Transverse colon (tissue), 4 donors: ENCODE measurements at places on chromosomes 3 and 15. TPM values are rescaled to one million over a fixed set of nuclear protein-coding genes. Genes with fewer than 3 reads are reported as not detected.
A peak's percentile ranks its signal among the peaks of the same experiment; 100 is the strongest.

RASGRF1 gene
- total RNA-seq, result 0.75 TPM

DNA sequence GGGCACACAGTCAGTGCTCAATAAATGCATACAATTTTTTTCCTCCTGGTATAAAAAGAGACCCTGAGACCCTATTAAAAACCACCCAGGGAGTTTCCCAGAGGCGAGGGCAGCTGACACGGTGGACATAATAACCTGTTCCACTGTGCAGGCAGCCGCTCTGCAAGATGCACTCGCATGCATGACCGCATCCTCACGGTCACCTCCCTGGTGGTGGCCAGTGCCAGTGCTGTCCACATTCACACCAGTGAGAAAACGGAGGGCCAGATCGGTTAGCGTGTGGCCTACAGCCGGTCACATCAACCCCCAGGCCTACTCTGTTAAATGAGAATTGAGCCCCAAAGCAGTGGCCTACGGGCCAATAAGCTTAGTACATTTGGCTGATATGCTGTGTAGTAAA is 24.8 kb downstream of the SH3BP5 start:
- no peaks in the 10 kb centered on the region for H3K36me3 ChIP-seq
- H3K27me3 ChIP-seq, result no peaks in the 10 kb centered on the region
- H3K4me3 ChIP-seq, result no peak overlapping the region
- no peak overlapping the region for H3K27ac ChIP-seq
- H3K4me1 ChIP-seq, result peaks cover 13% of the 10 kb centered on the region
- DNase-seq, result no peak

- DNase-seq, result no peak
- H3K27me3 ChIP-seq, result no peaks in the 10 kb centered on the region
- H3K27ac ChIP-seq, result no peak overlapping the region
- no peaks in the 10 kb centered on the region for H3K4me1 ChIP-seq
- no peak overlapping the region for H3K4me3 ChIP-seq
These were observed 9.9 kb upstream of the PLA2G4F start for GRCh38 chr15:42166225-42166940.

PLA2G4B gene
- total RNA-seq, result 5.2 TPM

DNA sequence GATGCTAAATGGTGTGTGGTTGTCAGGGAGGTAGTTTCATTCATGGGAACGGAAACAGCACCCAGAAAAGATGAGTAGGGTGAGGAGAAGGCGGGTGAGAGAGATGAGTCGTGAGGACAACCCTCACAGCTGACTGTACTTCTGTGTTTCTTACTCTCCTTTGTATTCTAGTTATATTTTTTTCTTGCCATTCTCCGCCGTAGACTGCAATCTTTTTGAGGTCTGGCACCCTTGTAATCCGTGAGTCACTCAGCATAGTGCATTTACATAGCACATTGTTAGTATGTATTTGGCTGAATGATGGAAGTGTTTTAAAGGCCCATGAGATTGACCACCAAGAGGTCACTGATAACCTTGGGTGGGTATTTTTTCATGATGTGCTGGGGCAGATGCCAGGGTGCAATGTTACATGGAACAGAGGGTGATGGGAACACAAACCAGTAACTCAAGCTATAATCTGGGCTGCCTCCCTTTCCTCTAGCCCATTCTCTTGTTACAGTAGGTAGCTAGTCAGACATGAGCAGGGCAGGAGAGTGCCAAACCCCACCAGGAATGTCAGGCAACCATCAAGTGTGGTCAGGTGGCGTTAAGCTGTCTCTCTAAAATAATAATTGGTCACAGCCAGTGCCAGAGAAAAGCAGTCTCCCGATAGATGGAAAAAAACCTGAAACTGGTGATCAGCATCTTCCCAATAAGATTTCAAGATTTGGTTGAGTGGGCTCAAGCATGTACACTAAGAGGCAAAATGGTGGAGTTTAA is 18.8 kb upstream of the DGKG start:
- no peak overlapping the region for H3K4me3 ChIP-seq
- DNase-seq, result no peak
- H3K4me1 ChIP-seq, result peaks cover 6% of the 10 kb centered on the region
- no peaks in the 10 kb centered on the region for H3K36me3 ChIP-seq

DNA sequence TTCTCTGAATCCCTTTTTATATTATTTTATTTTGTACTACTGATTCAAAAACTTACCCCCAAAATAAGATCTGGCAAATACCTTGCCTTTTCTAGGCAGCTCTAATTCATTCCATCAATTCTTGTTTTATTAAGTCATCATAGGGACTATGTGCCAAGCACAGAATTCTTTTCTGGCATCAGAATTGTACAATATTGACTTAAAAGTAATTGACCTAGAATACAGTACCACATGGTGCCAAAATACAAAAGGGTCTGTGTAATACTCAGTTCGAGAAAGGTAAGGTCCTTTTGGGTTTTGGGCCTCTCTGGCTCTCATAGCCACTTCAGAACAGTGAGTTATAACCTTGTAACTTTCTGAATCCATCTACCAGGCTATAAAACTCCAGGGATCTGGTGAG is 46.2 kb downstream of the KBTBD8 start:
- H3K4me1 ChIP-seq, result no peaks in the 10 kb centered on the region
- no peaks in the 10 kb centered on the region for H3K27me3 ChIP-seq
- DNase-seq, result no peak
- H3K4me3 ChIP-seq, result no peak overlapping the region
- no peak overlapping the region for H3K27ac ChIP-seq
- H3K36me3 ChIP-seq, result no peaks in the 10 kb centered on the region

DNA sequence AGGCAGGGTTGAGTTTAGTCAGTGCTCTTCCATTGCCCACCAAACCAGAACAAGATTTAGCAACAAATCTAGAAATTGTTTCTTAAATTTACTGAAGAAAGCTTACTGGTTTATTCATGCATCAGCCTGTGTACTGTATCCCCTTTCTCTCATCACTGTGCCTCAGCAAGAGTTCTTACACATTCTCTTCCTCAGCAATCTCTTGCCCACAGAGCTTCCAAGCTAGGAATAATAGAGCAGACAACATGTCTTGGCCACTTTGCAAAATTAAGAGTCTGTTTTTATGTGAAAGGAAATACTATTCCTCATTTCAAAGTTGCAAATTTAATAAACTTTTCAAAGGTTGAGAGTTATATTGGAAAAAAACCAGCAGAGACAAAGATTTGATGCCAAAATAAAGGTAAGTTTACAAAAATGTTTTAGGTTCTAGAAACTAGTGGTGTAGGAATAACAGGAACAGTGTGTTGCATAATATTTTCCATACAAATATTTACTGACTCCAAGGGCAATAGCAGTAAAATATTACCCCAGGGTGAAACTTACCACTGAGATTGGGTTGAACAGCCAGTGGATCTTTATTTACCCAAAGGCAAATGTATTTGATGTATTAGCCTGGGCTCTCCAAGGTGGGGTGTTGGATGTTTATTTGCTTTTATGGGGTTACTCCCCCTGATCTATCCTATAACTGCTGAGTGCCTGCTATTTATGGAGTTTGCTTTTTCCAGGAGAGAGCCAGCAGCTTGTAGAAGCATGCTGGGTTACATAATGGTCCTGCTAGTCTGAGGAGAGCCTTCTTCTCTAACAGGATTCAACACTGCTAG is 276.7 kb downstream of the ADAMTSL3 start:
- peak overlapping the region; percentile 73 for H3K27ac ChIP-seq
- no peak overlapping the region for H3K4me3 ChIP-seq
- DNase-seq, result no peak
- no peaks in the 10 kb centered on the region for H3K27me3 ChIP-seq
- H3K4me1 ChIP-seq, result peaks cover 8% of the 10 kb centered on the region

PTX3 gene
- total RNA-seq, result 1.8 TPM

GOLGA6L1 gene
- total RNA-seq, result not detected

DNA sequence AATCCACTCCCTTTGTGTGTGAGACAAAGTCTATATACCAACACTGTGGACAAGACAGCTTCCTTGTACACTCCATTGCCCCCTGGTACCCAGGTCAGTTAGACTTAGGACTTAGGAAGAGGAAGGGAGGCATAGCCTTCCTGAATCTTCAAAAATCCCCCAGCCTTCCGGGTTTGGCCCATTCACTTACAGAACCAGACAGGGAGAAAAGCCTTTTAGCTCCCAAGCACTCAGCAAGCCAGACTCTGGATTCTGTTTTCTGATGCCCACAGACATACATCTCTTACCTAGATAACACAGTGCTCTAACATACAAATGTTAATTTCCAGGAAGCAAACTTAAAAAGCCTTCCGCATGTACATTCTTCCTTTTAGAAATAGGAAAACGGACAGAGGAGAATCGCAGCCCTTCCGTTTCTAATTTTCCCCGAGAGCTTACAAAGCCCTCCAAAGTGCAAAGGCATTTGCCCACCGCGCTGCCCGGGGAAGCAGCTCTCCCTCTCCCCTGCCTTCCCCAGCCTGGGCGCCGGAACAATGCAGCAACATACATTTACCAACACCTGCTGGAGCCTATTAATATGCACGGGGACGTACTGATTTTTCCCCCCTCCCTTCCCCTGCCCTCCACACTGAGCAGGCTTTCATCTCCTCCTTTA is 442.0 kb downstream of the MAGI1 start:
- no peaks in the 10 kb centered on the region for H3K36me3 ChIP-seq
- no peak overlapping the region for H3K27ac ChIP-seq
- peak overlapping the region; percentile 16 for H3K4me3 ChIP-seq
- DNase-seq, result no peak
- H3K27me3 ChIP-seq, result no peaks in the 10 kb centered on the region

DNA sequence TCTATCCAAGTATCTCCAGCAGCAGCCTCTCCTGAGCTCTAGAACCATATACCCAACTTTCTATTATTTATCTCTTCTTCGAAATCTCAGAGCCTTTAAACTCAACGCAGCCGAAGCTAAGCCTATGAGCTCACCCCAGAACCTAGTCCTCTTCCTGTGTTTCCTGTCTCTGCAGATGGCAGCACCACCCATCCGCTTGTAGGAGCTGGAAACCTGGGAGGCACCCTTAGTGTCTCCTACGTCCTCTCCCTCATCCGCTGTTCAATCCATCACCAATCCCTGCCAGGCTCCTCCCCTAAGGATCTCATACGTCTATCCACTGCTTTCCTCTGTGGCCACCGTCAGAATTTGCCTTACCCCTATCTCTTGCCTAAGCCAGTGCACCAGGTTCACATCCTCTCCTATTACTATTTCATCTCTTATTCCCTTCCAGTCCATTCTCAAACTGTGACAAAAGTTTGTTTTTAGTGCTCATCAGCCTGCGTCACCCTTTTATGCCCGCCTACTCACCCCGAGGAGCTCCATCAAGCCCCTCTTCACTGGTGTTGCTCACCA is 9.6 kb downstream of the VGLL4 start:
- H3K27ac ChIP-seq, result peak overlapping the region; percentile 96
- DNase-seq, result no peak
- peaks cover 96% of the 10 kb centered on the region for H3K4me1 ChIP-seq
- no peaks in the 10 kb centered on the region for H3K36me3 ChIP-seq
- H3K4me3 ChIP-seq, result no peak overlapping the region
- no peaks in the 10 kb centered on the region for H3K27me3 ChIP-seq

EIF3J gene
- 51.9 TPM for total RNA-seq

- H3K4me1 ChIP-seq, result peaks cover 4% of the 10 kb centered on the region
- H3K4me3 ChIP-seq, result no peak overlapping the region
- H3K27ac ChIP-seq, result no peak overlapping the region
- no peak for DNase-seq
These were observed 191.8 kb downstream of the TBC1D5 start for GRCh38 chr3:17550624-17551023.

- no peak overlapping the region for H3K4me3 ChIP-seq
- H3K4me1 ChIP-seq, result no peaks in the 10 kb centered on the region
- no peak for DNase-seq
- H3K27ac ChIP-seq, result no peak overlapping the region
- H3K36me3 ChIP-seq, result no peaks in the 10 kb centered on the region
These were observed 176.6 kb upstream of the TRIM42 start for GRCh38 chr3:140501061-140501769.

GRCh38 chr3:55622116-55622515 is 135.0 kb upstream of the WNT5A start:
- DNase-seq, result no peak
- H3K4me3 ChIP-seq, result no peak overlapping the region
- no peaks in the 10 kb centered on the region for H3K27me3 ChIP-seq
- no peak overlapping the region for H3K27ac ChIP-seq

ITIH1 gene
- total RNA-seq, result not detected

GRCh38 chr3:74529145-74529544 is 85.3 kb downstream of the CNTN3 start:
- no peak overlapping the region for H3K27ac ChIP-seq
- no peaks in the 10 kb centered on the region for H3K27me3 ChIP-seq
- H3K4me1 ChIP-seq, result no peaks in the 10 kb centered on the region
- H3K4me3 ChIP-seq, result no peak overlapping the region
- H3K36me3 ChIP-seq, result no peaks in the 10 kb centered on the region
- no peak for DNase-seq

IQCH gene
- 2.2 TPM for total RNA-seq

DNA sequence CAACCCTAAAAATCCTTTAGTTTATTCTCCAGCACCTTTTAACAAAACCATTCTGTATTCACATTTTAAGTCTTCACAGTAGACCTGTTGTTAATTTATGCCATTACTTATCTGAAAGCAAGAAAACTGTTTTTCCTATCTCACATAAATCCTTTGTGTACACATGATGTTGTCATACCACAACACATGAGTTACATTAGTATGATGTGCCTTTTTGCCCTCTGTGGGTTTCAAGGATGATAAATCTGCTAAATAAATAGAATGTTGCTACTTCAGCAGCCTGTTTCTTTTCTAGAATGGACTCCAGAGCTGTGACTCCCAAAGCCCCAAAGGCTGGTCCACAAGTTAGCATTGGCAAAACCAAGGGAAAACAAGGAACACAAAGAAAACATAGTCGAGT is 151.6 kb downstream of the SERPINI1 start:
- DNase-seq, result no peak
- no peak overlapping the region for H3K27ac ChIP-seq
- no peaks in the 10 kb centered on the region for H3K4me1 ChIP-seq
- H3K4me3 ChIP-seq, result no peak overlapping the region
- H3K27me3 ChIP-seq, result no peaks in the 10 kb centered on the region

- no peaks in the 10 kb centered on the region for H3K36me3 ChIP-seq
- no peak overlapping the region for H3K27ac ChIP-seq
- no peak for DNase-seq
- no peak overlapping the region for H3K4me3 ChIP-seq
- H3K4me1 ChIP-seq, result no peaks in the 10 kb centered on the region
These were observed 15.4 kb downstream of the GALK2 start for GRCh38 chr15:49185473-49185872.
